LNCaP clone FGC (cell line): ENCODE measurements at places on chromosomes 2 and 18.

- DNase-seq: no peak
These were observed 5.0 kb downstream of the ACTR2 start for GRCh38 chr2:65232636-65233035.

GRCh38 chr2:219084791-219085190 is 24.1 kb upstream of the IHH start:
- no peak for DNase-seq

DNA sequence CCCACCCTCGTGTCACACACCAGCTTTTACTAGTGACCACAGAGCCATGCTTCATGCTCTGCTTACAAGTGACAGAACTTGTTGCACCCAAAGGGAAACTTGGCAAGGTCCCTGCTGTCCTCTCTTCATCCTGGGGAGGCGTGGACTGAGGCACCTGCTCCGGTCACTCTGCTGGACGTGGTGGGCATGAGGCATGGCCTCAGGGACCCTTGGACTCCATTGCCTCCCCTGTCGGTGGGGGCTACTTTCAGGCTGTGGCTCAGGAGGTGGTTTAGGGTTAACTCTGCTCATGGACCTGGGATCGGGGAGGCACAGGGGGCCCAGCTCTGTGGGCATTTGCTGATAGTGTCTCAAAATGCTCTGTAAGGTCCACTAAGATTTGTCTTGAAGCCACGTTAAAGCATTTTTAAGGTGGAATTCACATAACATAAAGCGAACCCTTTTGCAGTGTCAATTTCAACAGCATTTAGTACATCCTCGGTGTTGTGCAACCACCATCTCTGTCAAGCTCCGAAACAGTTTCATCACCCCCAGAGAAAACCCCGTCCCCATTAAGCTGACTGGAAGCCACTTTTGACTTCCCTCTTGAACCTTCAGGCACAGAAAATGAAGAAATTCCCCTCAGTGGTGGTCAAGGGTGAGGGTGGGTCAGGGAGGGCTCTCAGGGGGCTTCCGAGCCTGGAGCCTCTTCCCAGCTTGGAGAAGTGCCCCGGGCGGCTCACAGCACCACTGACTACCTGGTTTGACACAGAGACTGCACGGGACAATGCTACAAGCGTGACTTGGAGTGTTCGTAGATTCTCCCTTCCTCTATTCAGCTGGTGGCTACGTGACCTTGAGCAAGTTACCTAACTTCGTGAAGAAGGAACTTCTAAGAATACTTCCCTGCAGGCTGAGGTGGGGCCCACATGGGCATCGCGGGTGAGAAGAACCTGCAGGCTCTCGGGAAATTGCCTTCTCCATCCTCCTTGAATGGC is 100.0 kb upstream of the HDAC4 start:
- DNase-seq: no peak

GRCh38 chr2:114061566-114062098 is 171.7 kb downstream of the ACTR3 start:
- DNase-seq: no peak

DNA sequence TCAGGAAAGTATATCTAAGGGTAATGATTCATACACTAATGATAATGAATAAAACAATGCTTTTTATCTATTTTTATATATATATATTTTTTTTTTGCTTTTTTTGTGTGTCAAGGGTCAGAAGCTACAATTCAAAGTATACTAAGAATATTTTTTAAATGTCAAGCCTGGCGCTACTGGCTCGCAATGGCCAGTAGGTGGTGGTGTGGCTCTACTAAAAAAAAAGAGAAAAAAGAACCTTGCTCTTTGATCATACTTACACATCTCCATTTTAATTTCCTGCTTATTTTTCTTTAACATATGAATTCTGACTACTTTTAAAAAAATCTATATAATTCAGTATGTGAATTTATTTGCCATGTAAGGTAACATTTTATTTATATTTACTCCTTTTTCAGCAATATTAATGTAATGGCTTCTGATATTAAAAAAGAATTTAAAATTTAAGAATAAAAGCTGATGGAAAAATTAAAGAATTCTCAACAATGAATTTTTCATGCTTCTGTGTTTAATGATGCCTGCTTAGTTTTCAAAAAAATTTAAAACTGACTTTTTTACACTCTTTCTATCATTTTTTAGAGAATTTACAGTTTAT is 232.9 kb downstream of the GULP1 start:
- DNase-seq: no peak

GRCh38 chr2:240503848-240504247 is 53.9 kb downstream of the ANKMY1 start:
- DNase-seq: no peak

DNA sequence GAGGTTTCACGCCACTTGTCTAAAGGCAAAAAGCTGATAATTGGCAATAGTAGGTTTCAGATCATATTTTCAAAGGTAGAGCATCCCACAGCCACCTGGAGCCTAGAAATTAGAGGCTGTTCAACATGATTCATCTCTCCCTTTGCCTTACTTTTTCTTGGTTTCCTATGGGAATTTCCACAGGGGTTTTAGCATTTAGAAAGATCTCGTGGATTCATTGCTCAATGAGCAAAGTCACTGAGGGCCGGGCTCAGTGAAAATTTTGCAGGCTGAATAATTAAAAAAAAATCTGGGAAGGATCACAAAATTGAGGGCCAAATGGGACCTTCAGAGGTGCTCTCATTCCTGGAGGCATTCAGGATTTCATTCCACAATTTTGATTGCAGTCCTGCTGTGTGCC is 137.1 kb downstream of the VAPA start:
- no peak for DNase-seq

DNA sequence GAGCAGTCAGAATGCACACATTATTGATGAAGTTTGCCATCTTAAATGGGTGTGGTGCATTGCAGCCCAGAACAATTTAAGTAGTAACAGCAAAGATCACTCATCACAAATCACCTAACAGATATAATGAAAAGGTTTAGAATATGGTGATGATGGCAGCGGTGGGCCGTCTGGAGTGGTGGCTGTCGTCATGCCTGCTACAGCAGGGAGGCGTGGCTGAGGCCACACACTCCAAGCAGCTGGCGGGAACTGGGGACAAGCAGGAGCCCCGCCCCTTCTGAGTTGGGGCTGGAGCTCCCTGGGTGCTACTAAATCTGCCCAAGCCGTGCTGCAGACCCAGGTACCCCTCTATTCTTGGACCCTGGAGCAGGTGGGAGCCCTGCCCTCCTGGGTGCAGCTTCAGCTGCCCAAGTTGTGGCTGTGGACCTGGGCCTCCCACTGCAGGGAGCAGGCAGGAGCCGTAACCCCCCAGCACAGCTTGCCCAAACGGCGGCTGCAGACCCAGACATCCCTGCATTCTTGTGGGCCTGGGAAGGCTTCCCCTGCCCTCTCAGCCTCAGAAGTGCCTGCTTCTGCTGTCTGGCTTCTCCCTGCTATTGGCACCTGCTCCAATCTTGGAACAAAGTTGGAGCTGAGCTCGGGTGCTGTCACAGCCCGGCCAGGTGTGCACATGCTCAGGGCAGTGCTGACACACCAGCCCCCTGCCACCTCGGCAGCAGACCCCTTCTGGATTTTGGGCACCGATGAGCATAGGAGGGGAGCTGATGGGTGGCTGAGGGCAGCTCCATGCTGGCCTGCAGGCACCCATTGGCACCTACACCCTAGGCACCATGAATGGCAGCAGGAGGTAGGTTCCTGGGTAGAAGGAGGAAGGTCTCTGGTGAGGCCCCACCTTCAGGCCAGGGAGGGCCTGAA is 149.3 kb downstream of the EHBP1 start:
- no peak for DNase-seq

- DNase-seq: no peak
These were observed 113.8 kb downstream of the SH3RF3 start for GRCh38 chr2:109242654-109243331.
